Bronchus fibroblast of lung (primary cell): ENCODE measurements at places on chromosomes 3 and 15. TPM values are rescaled to one million over a fixed set of nuclear protein-coding genes. Genes with fewer than 3 reads are reported as not detected.

The OPA1 gene
- total RNA-seq = 33.1 and 33.7 TPM in 2 replicates

The MKRN2OS gene
- not detected in 2 replicates for total RNA-seq

The SMCO1 gene
- 0.15 and 0.34 TPM in 2 replicates for total RNA-seq

The RNF168 gene
- 9.8 and 10.8 TPM in 2 replicates for total RNA-seq

The TMC3 gene
- not detected in 2 replicates for total RNA-seq

The CPLX3 gene
- total RNA-seq = not detected in 2 replicates

The ARHGEF26 gene
- 2.4 and 3.4 TPM in 2 replicates for total RNA-seq

The CDV3 gene
- total RNA-seq = 98.0 and 121 TPM in 2 replicates

The TXNRD3 gene
- 6.1 and 6.9 TPM in 2 replicates for total RNA-seq

The VIPR1 gene
- total RNA-seq = under 0.01 and 0.17 TPM in 2 replicates

The LRRC31 gene
- not detected in 2 replicates for total RNA-seq

The CLDN18 gene
- not detected in 2 replicates for total RNA-seq

The PFN2 gene
- total RNA-seq = 171 and 180 TPM in 2 replicates

The RBP2 gene
- not detected in 2 replicates for total RNA-seq

The MAGEL2 gene
- total RNA-seq = 0.45 and 0.84 TPM in 2 replicates

The IGDCC3 gene
- under 0.01 TPM in 1 of 2 replicates, not detected in the other for total RNA-seq

The ILDR1 gene
- total RNA-seq = not detected in 2 replicates

The RNU5B-1 gene
- not detected in 2 replicates for total RNA-seq

The CLDN1 gene
- total RNA-seq = 0.59 and 0.84 TPM in 2 replicates

The MUSTN1 gene
- total RNA-seq = not detected in 2 replicates

The FMN1 gene
- 4.6 and 6.7 TPM in 2 replicates for total RNA-seq

The PRSS50 gene
- total RNA-seq = not detected in 2 replicates

The GPR149 gene
- total RNA-seq = not detected in 2 replicates

The SLC15A2 gene
- 0.15 and 0.17 TPM in 2 replicates for total RNA-seq

The PLCB2 gene
- total RNA-seq = 0.74 and 2.2 TPM in 2 replicates

The TM4SF18 gene
- total RNA-seq = under 0.01 TPM in 1 of 2 replicates, not detected in the other

The TGM5 gene
- not detected in 2 replicates for total RNA-seq

The CCDC33 gene
- total RNA-seq = under 0.01 TPM in 1 of 2 replicates, not detected in the other

The CCDC39 gene
- total RNA-seq = not detected in 2 replicates

The ACAN gene
- under 0.01 and 0.17 TPM in 2 replicates for total RNA-seq

The C2CD4B gene
- not detected in 2 replicates for total RNA-seq

The ISLR2 gene
- total RNA-seq = not detected in 2 replicates
